Right renal cortex interstitium (tissue), 3 donors: ENCODE measurements at places on chromosomes 7 and 10.

- DNase-seq, result no peak
These were observed 61.8 kb upstream of the LRRC18 start for GRCh38 chr10:49001402-49001801.

GRCh38 chr10:24651923-24652322, 71.8 kb downstream of the ARHGAP21 start:
- no peak for DNase-seq

GRCh38 chr10:105037022-105037421, 395.9 kb downstream of the SORCS3 start:
- no peak for DNase-seq

- DNase-seq, result no peak
These were observed 15.6 kb downstream of the ARHGAP22 start for GRCh38 chr10:48589266-48589665.

GRCh38 chr7:31583942-31584341, 70.1 kb downstream of the ITPRID1 start:
- no peak for DNase-seq

- DNase-seq, result no peak
These were observed 107.0 kb downstream of the ADARB2 start for GRCh38 chr10:1630304-1630703.
